ENCODE measurements at places on chromosomes 2 and 18.

GRCh38 chr2:8794923-8795825 lies 42.2 kb downstream of the KIDINS220 start:
- no peak for DNase-seq

- DNase-seq, result no peak
These were observed 42.2 kb downstream of the HIBCH start for GRCh38 chr2:190277234-190278112.

GRCh38 chr2:39913648-39914461 lies 134.8 kb upstream of the THUMPD2 start:
- DNase-seq, result peak; percentile 45

GRCh38 chr18:23194155-23194996 lies 59.1 kb downstream of the CABLES1 start:
- no peak for DNase-seq

- DNase-seq, result no peak
These were observed 193.2 kb downstream of the CDH19 start for GRCh38 chr18:66410692-66411091.

- no peak for DNase-seq
These were observed 5.3 kb downstream of the PER2 start for GRCh38 chr2:238282861-238283738.

DNA sequence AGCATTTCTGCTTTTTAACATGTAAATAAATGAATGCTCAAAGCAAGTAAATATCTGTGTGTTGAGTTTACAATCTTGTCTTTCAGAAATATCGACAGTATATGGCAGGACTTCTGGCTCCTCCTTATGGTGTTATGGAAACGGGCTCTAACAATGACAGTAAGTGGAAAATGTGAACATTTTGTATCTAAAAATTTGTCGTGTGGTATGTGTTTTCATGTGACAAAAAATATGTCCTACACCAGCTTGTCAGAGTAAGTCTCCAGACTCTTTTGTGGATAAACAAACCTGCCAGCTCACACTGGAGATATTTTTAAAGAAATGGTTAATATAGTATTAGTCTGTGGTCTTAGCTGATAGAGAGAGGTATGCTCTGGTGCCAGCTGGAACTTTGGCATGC lies 157.9 kb upstream of the MAP3K20 start:
- DNase-seq, result no peak

GRCh38 chr18:63356272-63356896 lies 10.6 kb downstream of the KDSR start:
- no peak for DNase-seq

DNA sequence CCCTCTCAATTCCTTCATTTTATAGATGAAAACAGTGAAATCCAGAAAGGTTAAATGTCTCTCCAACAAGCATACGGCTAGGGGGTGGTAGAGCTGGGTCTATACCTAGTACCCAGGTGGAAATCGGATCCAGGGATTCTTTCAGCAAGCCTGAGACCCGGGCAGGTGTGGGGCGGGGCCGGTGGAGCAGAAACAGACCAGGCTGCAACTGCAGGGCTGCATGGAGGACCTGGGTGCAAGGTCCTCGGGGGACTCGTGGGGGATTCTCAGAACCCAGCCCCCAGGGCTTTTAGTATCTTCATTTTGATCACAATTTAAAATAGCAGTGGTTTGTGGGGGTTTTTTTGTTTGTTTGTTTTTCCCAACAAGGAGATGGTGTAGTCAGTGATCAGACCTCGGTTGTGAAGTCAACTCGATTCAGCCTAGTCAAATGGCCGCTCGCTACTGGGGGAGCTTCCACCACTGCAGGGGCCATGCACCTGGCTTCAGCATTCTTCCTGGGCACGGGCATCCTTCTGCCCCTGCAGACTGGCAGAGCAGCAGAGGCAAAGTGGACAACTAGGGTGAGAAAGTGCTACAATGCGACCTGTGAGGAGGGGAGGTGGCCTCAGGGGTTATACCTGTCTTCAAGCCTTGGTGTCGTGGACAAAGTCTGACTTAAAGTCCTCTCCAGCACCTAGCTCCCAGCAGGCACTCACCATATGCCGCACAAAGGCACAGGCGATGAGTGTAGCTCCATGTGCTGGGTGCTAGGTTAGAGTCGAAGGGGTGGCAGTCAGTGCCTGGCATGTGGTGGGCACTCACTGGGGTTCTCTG lies 46.3 kb downstream of the GORASP2 start:
- no peak for DNase-seq

- DNase-seq, result no peak
These were observed 83.9 kb upstream of the RNU4ATAC start for GRCh38 chr2:121446647-121447241.

DNA sequence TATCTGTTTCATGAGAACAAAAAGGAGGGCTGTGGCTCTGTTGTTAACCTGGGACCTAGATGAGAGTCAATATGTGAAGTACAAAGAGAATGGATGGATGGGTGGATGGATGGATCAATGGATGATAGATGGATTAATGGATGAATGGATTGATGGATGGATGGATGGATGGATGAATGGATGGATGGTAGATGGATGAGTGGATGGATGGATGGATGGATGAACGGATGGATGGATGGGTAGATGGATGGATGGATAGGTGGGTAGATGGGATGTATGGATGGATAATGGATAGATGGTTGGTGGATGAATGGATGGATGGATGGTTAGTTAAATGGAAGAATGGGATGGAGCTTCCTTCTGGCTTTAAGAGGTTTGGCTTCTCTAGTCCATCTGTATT lies 396.7 kb downstream of the ALK start:
- no peak for DNase-seq

DNA sequence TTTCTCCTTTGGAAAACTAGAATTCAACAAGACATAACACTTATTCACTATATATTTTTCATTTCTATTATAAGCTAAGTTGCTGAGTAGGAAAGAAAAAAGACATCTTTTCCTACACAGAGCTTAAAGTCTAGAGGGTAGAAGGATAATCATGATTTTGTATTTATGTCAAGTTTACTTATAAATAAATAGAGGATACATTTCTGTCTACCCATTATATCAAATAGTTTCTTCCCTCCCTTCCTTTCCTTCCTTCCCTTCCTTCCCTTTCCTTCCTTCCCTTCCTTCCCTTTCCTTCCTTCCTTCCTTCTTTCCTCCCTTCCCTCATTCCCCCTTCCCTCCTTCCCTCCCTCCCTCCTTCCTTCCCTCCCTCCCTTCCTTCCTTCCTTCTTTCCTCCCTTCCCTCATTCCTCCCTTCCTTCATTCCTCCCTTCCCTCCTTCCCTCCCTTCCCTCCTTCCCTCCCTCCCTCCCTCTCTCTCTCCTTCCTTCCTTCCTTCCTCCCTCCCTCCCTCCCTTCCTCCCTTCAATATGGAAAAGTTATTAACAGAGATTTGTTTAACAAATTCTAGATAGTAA lies 308.4 kb upstream of the COL3A1 start:
- DNase-seq, result no peak

GRCh38 chr2:42998721-42999120 lies 206.3 kb upstream of the HAAO start:
- DNase-seq, result no peak

All from iPS DF 6.9 (cell line).